GM12878 (cell line): ENCODE measurements at places on chromosomes 6 and 20. TPM values are rescaled to one million over a fixed set of nuclear protein-coding genes. Genes with fewer than 3 reads are reported as not detected.

- no peaks in the 10 kb centered on the region for H3K36me3 ChIP-seq
- H3K4me3 ChIP-seq, result no peak overlapping the region
- DNase-seq, result no peak
Measured at GRCh38 chr6:129186988-129187387, 304.1 kb downstream of the LAMA2 start.

DNA sequence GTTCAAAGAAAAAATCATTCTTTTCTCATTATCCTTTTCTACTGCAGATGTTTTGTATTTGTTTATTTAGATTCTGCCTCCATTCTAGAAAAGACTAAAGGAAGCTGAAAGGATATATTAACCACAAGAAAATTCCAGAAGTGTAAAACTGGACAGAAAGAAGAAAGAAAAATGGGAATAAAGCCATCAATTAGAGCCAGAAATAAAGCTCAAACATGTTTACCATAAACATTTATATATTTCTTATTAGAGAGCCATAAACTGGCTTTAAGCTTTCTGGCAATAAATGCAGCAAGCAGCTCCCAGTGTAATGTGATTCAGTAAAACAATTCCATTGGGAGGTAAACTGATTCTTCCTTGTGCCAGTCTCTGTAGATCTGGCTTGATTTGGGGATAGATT, 244.1 kb downstream of the PTPRK start:
- no peaks in the 10 kb centered on the region for H3K4me1 ChIP-seq
- no peak overlapping the region for H3K4me3 ChIP-seq
- H3K27me3 ChIP-seq, result no peaks in the 10 kb centered on the region
- no peaks in the 10 kb centered on the region for H3K36me3 ChIP-seq
- no peak overlapping the region for H3K27ac ChIP-seq

Gene SMLR1
- polyA plus RNA-seq, result not detected in 2 replicates

DNA sequence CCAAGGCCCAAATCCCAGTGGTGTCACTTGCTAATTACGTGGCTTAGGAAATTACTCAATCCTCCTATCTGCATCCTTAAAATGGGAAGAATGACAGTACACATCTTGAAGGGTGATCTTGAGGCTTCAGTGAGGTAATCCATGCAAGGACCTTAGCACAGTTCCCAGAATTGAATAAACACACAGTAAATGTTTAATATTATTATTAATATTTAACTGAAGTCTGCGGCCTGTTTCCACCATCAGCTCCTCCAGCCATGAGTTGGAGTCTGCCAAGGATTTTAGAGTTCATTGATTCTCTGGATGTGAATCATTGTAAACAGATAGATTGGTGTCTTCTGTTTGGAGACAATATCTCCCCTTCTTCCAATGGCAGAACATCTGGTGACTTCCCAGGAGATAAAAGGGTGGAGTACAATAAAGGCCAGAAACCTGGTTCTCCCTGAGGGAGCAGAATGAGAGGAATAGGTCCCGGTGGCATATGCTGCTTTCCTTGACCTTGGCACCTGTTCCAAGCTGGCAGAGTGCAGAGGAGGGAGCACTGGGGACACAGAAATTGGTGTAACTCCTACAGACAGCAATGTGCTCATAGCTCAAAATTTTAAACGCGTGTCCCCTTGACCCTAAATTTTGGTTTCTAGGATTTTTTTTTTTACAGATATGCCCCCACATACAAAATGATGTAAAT, 25.4 kb downstream of the UNC5CL start:
- H3K27me3 ChIP-seq, result no peaks in the 10 kb centered on the region
- no peak for DNase-seq
- no peak overlapping the region for H3K27ac ChIP-seq
- H3K4me3 ChIP-seq, result no peak overlapping the region

Gene HFE
- polyA plus RNA-seq, result 1.3 and 1.5 TPM in 2 replicates

- H3K27ac ChIP-seq, result no peak overlapping the region
- no peaks in the 10 kb centered on the region for H3K4me1 ChIP-seq
- H3K4me3 ChIP-seq, result no peak overlapping the region
- no peaks in the 10 kb centered on the region for H3K27me3 ChIP-seq
- no peaks in the 10 kb centered on the region for H3K36me3 ChIP-seq
- peak; percentile 23 for DNase-seq
Measured at GRCh38 chr20:8156235-8157079, 24.4 kb downstream of the PLCB1 start.
